ENCODE measurements at places on chromosomes 5 and 9. TPM values are rescaled to one million over a fixed set of nuclear protein-coding genes. Genes with fewer than 3 reads are reported as not detected.

The SARDH gene
- total RNA-seq, result 0.54 TPM

The AJM1 gene
- 5.7 TPM for total RNA-seq

The AKNA gene
- 149 TPM for total RNA-seq

The IL13 gene
- 231 TPM for total RNA-seq

The ZFP2 gene
- 0.33 TPM for total RNA-seq

The CD72 gene
- 8.1 TPM for total RNA-seq

The TNFAIP8 gene
- 193 TPM for total RNA-seq

The GLDC gene
- total RNA-seq, result 1.1 TPM

The PCDHAC2 gene
- not detected for total RNA-seq

The FGF18 gene
- total RNA-seq, result 0.17 TPM

The SLC1A1 gene
- not detected for total RNA-seq

The ZNF883 gene
- total RNA-seq, result 0.24 TPM

The OR1J2 gene
- not detected for total RNA-seq

The ARID3C gene
- total RNA-seq, result 0.14 TPM

The DMGDH gene
- not detected for total RNA-seq

The FSTL4 gene
- total RNA-seq, result 0.42 TPM

The OSMR gene
- total RNA-seq, result not detected

The LMAN2 gene
- total RNA-seq, result 105 TPM

The WDR38 gene
- total RNA-seq, result not detected

The C1QTNF3 gene
- total RNA-seq, result 2.0 TPM

The CDH9 gene
- not detected for total RNA-seq

The GAS1 gene
- 0.14 TPM for total RNA-seq

The PNPLA7 gene
- total RNA-seq, result 1.2 TPM

The NUTM2F gene
- total RNA-seq, result not detected

The SLC6A19 gene
- not detected for total RNA-seq

The STK10 gene
- total RNA-seq, result 87.9 TPM

The QRFP gene
- total RNA-seq, result not detected

The RARS1 gene
- total RNA-seq, result 143 TPM

The MEGF10 gene
- total RNA-seq, result not detected

The SLIT3 gene
- 1.1 TPM for total RNA-seq

The C9orf50 gene
- not detected for total RNA-seq

The INSYN2B gene
- not detected for total RNA-seq

The NAIP gene
- total RNA-seq, result 7.2 TPM

The SH3TC2 gene
- total RNA-seq, result not detected

The KCNN2 gene
- total RNA-seq, result not detected

The TNFSF15 gene
- 1.5 TPM for total RNA-seq

The AQP7 gene
- total RNA-seq, result not detected

The PCDHGA9 gene
- total RNA-seq, result 0.44 TPM

The AFAP1L1 gene
- total RNA-seq, result not detected

The RPL37 gene
- total RNA-seq, result 1,565 TPM

The IL4 gene
- total RNA-seq, result 20.5 TPM

The PCDHA12 gene
- not detected for total RNA-seq

The LMX1B gene
- not detected for total RNA-seq

The PITX1 gene
- 0.78 TPM for total RNA-seq

The DMXL1 gene
- 25.6 TPM for total RNA-seq

The DPYSL3 gene
- total RNA-seq, result 0.14 TPM

All from activated CD4-positive, alpha-beta T cell treated with anti-CD3 and anti-CD28 coated beads, Interleukin-2, amount 10 ng/mL, durations not matched to agents 24 days and 14 days (primary cell).